ENCODE measurements at places on chromosomes 5 and 9.
A peak's percentile ranks its signal among the peaks of the same experiment; 100 is the strongest.

DNA sequence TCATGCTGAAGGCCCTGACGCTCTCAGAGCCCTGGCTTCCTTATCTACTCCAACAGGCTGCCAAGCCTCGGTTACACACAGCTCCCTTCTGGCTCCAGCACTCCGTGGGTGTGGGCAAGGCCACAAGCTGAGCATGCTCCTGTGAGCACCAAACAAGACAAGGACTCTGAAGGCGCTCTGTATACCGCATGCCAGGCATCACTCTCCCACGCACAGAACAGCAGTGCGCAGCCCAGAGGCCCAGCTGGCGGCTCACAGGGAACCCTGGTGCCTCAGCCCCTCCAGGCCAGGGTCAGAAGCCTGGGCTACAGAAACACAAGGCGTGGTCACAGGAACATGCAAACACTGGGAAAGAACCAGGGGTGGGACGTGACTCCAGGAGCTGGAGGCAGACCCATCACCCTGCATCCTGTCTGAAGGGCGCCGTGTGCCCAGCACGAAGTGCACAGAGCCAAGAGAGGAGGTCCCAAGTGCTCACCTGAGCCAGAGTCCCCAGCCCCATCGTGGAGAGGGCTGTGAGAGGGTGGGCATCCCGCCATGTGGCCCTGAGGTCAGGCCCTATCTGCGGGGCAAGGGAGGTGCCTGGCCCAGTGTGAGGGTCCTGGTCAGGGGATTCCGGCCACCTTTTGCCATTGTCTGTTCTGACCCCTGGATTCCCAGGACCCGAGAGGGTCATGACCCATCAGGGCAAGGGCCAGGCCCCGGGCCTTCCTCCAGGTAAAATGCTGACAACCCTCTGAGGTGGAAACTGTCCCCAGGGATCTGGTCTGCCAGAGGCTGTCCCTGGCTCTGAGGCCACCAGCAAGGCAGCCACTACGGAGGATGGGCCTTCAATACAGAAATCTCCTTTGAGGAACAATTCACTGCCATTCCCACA lies 54.7 kb downstream of the COL23A1 start:
- DNase-seq: no peak

GRCh38 chr9:16417749-16418148 lies 452.7 kb downstream of the BNC2 start:
- DNase-seq: no peak

- DNase-seq: no peak
Measured at GRCh38 chr5:28914297-28914696, 1875.9 kb upstream of the CDH9 start.

DNA sequence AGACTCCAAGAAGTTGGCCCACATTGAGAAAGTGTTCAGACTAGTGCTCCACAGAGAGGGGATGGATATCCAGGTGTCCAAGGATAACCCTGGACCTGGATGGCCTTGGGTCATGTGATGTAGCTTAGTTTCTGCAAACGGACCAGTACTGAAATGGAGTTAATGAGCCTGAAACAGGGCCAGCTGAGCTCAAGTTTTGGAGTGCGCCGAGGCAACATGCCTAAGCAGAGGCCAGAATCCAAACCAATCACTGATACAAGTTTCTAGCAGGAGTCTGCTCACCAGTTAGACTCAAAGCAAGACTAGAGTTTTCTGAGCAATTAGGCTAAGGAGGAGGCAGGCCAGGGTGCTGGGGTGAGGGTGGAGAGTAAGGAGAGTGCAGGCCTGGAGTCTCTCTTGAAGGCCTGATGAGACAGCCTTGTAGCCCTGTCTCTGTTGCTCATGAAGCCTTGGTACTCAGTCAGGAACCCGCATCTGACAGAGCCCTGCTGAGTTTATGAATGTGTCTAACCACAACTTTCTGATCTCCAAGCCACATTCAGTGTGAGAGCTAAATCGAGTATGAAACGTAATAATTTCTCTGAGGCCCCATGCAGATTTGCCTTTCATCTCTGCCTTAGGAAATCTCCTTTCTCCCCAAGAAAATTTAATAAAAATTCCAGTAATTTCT lies 68.9 kb upstream of the EQTN start:
- no peak for DNase-seq

- no peak for DNase-seq
Measured at GRCh38 chr5:29051509-29051908, 2013.1 kb upstream of the CDH9 start.

DNA sequence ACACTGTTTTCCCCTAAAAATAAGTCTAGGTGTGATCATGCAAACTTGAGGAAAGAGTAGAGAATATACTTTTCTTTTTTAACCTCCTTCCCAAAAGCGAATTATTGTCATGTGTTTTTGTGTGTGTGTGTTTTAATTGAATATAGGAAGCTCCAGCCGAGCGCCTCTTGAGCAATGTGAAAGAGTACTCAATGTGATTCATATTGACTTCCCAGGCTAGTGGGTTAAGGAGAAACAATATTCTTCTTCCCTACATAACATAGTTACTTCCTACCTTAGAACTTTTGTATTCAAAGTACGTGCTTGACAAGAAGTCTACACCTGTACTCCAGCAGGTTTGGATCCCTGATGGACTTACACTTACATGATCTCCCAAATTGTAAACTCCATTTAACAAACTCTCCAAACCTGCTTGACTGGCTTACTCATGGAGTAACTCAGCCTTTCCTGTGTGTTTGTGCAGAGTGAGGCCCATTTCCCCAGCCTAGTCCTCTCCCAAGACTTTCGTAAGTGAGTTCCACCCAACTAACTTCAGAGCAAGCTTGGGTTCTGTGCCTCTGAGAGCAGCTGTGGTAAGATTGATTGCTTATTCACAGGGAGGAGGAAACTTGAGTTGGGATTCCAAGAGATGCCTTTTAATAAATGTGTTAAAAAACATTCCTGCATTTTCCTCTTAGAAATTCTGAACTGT lies 9.3 kb downstream of the SLC28A3 start:
- DNase-seq: peak; percentile 43

DNA sequence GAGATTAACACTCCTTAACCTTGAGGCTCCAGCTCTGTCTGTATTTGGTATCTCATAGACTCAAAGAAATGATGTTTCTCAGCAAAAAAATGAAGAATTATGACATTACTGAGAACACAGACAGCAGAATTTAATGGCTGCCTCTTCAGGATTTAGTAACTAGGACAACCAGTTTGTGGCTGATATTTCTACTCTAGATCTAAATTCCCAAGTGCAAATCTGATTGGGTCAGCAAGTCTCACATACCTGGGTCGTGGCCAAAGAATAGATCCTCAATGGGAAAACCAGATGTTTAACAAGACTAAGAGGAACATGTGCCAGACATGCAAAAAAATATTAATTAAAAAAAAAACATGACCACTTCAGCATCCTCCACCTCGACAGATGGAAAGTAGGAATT lies 608.9 kb downstream of the DTWD2 start:
- no peak for DNase-seq

GRCh38 chr9:134226221-134226930 lies 62.0 kb upstream of the RNU6ATAC start:
- DNase-seq: no peak

- no peak for DNase-seq
Measured at GRCh38 chr5:87008751-87009560, 258.7 kb upstream of the RASA1 start.

GRCh38 chr9:89236955-89237573 lies 58.4 kb upstream of the SHC3 start:
- DNase-seq: no peak

- no peak for DNase-seq
Measured at GRCh38 chr5:149580808-149581191, 498 bp upstream of the ARHGEF37 start.

DNA sequence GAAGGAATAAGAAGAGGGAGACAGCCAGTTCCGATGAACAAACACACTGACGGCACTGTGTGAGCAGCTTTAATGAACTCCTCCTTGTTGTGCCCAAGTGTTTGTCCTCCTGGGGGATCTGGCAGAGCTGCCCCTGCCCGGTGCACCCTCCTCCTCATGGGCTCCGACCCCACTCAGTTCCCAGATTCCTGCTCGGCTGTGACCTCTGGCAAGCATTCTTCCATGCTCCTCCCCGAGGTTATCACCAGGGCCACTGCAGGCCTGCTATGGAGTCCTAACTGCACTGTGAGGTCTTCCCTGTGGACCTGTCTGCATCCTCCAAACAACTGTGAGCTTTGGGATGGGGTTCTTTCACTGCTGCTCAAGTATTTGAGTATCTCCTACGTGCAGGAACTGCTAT lies 142.2 kb downstream of the DCP2 start:
- no peak for DNase-seq

- DNase-seq: peak; percentile 39
Measured at GRCh38 chr9:136576269-136576626, 30.4 kb upstream of the NOTCH1 start.

DNA sequence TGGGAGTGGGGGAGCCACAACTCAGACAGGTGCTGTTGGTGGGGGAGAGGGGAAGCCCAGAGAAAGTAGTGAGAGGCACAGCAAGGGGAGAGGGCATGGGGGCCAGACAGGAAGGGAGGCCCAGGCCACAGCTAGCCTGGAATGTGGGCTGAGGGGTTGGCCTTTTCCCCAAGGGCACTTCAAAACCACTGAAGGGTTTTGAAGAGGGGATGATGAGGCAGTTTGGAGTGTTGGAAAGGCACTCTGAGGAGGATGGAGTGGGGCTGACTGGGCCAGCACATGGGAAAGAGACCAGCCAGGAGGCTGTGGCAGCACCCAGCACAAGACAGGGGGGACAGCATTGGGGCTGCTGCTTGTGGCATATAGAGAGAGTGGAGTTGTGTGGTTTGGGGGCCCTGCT lies 3.8 kb downstream of the PSD2 start:
- DNase-seq: no peak

- no peak for DNase-seq
Measured at GRCh38 chr9:124774129-124774978, 2.6 kb upstream of the OLFML2A start.

DNA sequence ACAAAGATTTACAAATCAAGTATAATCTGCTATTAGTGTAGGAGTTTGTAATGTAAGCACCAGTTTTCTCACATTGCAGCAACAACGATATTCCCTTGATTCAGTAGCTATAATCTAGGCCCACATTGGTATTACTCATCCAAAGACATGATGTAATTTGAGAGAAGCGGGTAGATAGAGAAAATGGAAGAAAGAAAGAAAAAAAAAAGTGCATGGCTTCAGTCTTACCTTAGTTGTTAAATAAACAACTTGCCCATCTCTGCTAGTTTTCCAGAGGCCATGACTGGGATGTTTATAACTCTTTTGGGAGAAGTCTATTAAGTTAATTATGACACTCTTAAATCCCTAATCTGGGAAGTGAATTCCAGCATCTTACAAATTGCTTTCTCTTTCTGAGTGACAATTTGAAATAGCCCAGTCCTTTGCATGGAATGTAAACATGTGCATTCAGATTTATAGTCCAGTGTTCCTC lies 2.8 kb downstream of the MELK start:
- DNase-seq: no peak

GRCh38 chr5:139748505-139748826 lies 47.1 kb upstream of the PSD2 start:
- DNase-seq: no peak

- no peak for DNase-seq
Measured at GRCh38 chr9:90333226-90333625, 309.4 kb downstream of the DIRAS2 start.

DNA sequence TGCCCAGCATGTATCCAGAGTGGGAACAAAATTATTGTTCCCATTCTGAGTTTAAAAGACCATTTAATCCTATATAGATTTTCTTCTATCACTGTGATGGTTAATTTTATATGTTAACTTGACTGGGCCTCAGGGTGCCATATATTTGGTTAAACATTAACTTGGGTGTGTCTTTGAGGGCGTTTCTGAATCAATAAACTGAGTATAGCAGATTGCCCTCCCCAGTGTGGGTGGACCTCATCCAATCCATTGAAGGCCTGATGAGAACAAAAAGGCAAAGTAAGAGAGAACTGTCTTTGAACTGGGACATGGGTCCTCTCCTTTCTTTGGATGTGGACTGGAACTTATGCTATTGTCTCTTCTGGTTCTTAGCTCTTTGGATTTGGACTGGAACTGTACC lies 17.3 kb downstream of the RIOK2 start:
- no peak for DNase-seq

DNA sequence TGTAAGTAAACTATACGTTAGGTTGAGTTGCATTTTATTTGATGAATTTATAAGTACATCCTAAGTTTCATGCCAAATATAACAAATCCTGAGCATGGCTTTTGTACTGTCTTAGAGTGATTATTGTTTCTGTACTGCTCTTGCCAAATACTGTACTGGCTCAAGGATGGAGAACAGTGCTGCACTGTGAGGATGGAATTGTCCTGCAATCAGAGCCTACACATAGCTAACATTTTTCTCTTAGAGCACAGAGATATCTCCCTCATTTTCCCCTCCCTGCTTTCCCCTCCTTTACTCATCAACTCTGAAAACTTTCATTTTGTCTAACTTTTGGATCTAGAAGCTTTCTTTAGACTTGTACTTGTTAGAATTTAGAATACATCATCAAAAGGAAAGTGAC lies 28.3 kb downstream of the LRRC70 start:
- peak; percentile 78 for DNase-seq

- no peak for DNase-seq
Measured at GRCh38 chr5:11166923-11167322, 405.9 kb upstream of the DAP start.

- DNase-seq: no peak
Measured at GRCh38 chr9:122579874-122580273, 3.3 kb downstream of the OR1L8 start.

- no peak for DNase-seq
Measured at GRCh38 chr5:54531546-54531945, 14.0 kb downstream of the SNX18 start.

GRCh38 chr5:91499943-91500531 lies 116.9 kb upstream of the ARRDC3 start:
- no peak for DNase-seq

DNA sequence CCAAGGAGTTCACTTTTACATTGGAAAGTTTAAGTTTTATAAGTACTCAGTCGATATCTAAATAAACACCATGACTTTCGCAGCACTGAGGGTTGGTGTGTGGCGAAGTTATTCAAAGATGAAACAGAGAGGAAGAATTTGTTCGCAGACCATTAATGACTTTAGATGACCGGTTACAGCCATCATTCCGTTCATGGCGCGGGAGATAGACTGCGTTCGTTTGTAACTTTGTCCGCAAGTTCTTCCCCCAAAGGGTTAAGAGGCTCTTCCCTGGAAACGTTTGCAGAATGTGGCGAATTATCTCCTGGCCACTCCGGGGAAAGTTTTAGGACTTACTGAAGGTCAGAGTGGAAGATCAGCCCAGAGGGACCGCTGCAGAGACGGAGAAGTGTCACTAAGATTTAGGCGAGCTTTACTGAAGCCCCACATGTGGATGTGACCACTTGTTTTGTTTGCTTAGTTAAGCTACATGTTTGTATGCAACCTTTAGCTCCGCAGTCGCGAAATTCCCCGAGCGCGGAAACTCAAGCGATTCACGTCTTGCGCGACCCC lies 2.2 kb upstream of the FOXD1 start:
- DNase-seq: no peak

DNA sequence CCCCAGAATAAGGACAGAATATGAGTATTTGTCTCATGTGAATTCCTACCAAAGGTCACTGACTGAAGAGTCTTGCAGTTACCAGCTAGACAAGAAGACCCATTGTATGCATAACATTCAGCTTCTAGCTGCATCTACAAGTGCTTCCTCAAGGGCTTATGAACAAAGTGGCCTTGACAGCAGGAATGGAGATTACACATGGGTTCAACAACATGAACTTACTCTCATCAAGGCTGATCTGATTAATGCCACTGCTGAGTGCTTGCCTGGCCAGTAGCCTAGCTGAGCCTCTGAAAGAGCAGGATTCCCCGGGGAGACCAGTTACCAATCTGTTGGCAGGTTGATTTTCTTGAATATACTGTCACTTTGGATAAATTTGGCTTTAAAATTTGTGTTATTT lies 76.7 kb upstream of the CHD1 start:
- no peak for DNase-seq

GRCh38 chr9:81575956-81576355 lies 113.4 kb downstream of the TLE1 start:
- no peak for DNase-seq
